ENCODE measurements at places on chromosomes 2 and 18.

- no peak for DNase-seq
Observed at GRCh38 chr2:1990151-1990589, 245.9 kb upstream of the PXDN start.

GRCh38 chr18:48803951-48804855 is 146.6 kb downstream of the SMAD7 start:
- DNase-seq, result no peak

- DNase-seq, result no peak
Observed at GRCh38 chr2:24521975-24522639, 31.1 kb downstream of the NCOA1 start.

GRCh38 chr2:46335391-46336282 is 38.4 kb downstream of the EPAS1 start:
- no peak for DNase-seq

- DNase-seq, result no peak
Observed at GRCh38 chr2:4020649-4021048, 317.3 kb downstream of the DCDC2C start.

DNA sequence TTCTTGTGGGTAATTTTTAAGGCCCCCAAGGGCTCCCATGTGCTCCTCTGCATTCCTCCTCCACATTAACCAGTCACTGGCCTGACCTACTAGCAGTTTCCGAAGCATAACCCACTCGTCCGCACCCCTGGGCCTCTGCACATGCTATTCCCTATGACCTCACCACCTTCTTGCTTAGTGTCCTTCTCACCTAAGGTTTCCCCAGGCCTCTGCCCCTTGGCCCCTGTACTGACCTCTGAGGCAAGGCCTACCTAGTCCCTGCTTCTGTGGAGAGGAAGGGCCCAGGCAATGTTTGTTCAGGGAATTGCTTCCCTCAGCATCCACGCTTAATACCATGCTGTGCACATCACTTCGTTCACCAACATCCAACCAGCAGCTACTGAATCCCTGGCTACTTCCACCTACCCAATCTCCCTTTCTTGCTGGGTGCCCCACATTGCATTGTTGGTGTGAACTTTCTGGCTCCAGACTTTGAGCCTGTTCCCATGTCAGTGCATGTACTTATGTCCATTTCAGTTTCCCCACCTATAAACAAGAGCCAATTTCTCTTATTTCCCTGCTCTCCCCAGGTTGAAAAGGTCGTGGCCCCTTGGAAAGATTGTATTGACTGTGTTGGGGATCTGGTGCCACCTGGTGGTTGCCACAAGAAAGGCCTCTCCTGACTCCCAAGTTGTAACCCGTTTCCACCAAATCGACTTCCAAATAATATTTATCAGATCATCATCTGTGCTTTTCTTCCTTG is 19.2 kb upstream of the TMEM177 start:
- no peak for DNase-seq

Data from stimulated activated naive B cell treated with anti-CD40 and anti-IgM and Interleukin-4, amounts not matched to agents 10 μg/mL and 1 μg/mL and 100 μg/mL, for 72 hours (primary cell).